Skin of body (tissue), 3 donors: ENCODE measurements at places on chromosomes 11 and 22. TPM values are rescaled to one million over a fixed set of nuclear protein-coding genes. Genes with fewer than 3 reads are reported as not detected.

Gene MMP12
- 0.10 TPM for total RNA-seq

Gene MS4A4A
- 13.8 TPM for total RNA-seq

Gene HTR3A
- total RNA-seq: 0.99 TPM

Gene ACAD8
- 22.4 TPM for total RNA-seq

Gene GLB1L2
- 2.7 TPM for total RNA-seq

Gene RAPSN
- 2.5 TPM for total RNA-seq

Gene RIMBP3B
- 0.10 TPM for total RNA-seq

Gene GAS2
- total RNA-seq: 18.9 TPM

Gene KCNQ1OT1
- 12.0 TPM for total RNA-seq

Gene SIAE
- total RNA-seq: 3.9 TPM

Gene LDHAL6A
- total RNA-seq: not detected

Gene UCP3
- total RNA-seq: 0.39 TPM

Gene ANKK1
- 1.6 TPM for total RNA-seq

Gene C1QTNF4
- total RNA-seq: 1.3 TPM

Gene TSPAN18
- 17.0 TPM for total RNA-seq

Gene OR4A5
- total RNA-seq: not detected

Gene RGL4
- 2.7 TPM for total RNA-seq

Gene SULT4A1
- total RNA-seq: 0.89 TPM

Gene AQP11
- total RNA-seq: 1.1 TPM

Gene KCNC1
- 0.30 TPM for total RNA-seq
